ENCODE measurements at places on chromosomes 16 and 17.

GRCh38 chr16:11354407-11354732, 9.1 kb downstream of the RMI2 start:
- DNase-seq: no peak

GRCh38 chr17:45732926-45733505, 51.1 kb upstream of the CRHR1 start:
- DNase-seq: no peak

DNA sequence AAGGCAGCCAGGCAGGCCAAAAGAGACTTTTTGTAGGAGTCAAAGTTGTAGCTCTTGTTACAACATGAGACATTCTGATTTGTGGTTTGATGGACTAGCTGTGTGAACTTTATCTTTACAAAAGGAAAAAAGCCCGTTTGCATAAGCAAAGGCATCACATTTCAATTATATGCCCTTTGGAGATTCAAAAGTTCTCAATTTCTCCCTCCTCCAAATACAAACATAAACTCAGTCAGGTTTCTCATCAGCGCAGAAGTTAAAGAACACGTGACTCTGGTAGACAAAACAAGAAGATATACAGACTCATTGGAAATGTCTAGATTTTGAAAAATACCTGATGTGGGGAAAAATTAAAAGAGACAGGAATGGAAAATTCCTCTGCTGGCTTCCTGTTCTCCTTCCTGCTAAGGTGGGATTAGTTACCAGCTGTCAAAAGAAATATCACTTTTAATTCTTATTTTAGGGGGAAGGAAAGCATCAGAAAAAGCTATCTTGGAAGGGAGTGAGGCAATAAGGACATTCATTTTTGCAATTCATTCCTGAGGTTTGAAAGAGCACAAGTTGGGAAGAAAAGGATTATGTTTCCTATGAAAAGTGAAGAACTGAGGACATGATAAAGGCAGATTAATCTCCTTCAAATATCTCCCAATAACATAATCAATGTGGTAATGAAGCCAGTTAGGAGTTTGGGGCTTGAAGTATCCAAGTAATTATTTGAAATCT, 4.6 kb upstream of the KCNJ16 start:
- DNase-seq: no peak

DNA sequence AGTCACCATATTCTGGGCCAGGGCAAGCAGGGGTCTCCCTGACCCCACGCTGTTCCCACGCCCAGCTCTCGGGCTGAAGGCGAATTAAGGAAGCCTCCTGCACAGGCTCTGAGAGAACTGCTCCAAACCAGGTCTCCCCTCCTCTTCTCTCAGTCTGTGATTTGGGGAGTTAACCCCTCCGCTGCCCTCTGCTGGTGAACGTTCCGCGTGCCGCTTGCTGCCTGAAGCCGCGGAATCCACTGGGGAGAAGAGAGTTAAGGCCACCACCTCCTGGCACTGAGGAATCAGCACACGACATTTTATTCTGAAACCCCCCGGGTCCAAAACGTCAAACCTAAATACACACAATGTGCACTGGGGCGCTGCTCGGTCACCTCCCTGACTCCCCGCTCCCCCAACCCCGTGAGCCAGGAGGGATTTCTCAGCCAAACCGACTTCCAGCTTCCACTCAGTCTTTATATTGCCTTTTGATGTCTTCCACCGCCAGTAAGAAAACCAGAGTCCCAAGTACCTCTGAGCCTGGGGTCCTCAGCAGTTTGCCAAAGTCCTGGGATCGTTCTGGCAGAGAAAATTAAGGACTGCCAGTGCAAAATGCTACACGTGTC, 54.4 kb upstream of the RCVRN start:
- DNase-seq: no peak

DNA sequence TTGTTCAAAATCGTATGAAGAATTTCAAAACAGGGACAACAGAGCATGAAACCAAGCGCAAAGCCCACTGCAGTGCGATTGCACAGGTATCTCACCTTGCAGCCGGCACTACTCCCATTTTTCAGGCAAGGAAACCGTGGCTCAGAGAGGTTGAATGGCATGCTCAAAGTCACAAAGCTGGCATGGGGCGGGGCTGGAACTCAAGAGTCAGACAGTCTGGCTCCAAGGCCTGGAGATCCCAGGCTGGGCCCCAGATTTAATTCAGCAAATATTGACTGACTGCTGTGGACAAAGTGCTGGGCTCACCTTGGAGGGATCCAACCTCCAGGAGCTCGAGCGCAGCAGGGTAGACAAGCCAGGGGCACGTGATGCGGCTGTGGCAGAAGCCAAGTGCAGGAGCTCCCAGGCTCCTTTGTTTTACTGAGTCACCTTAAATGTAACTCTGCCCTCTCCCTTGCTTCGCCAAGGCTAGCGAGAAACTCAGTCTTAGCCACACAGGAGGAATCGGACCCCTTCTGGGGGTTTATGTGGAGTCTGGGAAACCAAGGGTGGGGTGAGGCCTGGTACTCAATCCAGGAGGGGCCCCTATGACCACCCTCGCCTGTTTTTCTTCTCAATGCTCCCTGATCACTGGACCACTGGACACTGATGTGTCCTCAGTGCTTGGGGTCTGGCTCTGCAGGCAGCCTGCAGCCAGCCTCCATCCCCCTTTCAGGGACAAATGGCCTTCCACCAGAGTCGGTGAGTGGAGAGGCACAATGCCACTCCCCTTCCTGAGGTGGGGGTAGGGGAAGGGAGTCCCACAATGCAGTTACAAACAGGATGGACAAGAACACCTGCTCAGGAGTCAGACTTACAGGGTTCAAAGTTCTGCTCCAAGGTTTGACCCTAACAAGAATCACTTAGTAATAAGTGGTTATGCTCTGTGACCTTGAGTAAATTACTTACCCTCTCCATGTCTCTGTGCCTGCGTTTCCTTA, 3.9 kb upstream of the SPATA20 start:
- DNase-seq: no peak

- DNase-seq: no peak
Observed at GRCh38 chr16:55294129-55294528, 29.9 kb upstream of the IRX6 start.
